NCI-H2171 treated with DMSO at 0.1 percent for 48 hours (cell line): ENCODE measurements at places on chromosomes 3 and 15.

GRCh38 chr3:172021164-172021563 lies 18.2 kb upstream of the FNDC3B start:
- DNase-seq = no peak

- DNase-seq = no peak
Observed at GRCh38 chr15:49693498-49693897, 72.7 kb downstream of the DTWD1 start.

- no peak for DNase-seq
Observed at GRCh38 chr3:190444006-190444405, 5.7 kb downstream of the TMEM207 start.

DNA sequence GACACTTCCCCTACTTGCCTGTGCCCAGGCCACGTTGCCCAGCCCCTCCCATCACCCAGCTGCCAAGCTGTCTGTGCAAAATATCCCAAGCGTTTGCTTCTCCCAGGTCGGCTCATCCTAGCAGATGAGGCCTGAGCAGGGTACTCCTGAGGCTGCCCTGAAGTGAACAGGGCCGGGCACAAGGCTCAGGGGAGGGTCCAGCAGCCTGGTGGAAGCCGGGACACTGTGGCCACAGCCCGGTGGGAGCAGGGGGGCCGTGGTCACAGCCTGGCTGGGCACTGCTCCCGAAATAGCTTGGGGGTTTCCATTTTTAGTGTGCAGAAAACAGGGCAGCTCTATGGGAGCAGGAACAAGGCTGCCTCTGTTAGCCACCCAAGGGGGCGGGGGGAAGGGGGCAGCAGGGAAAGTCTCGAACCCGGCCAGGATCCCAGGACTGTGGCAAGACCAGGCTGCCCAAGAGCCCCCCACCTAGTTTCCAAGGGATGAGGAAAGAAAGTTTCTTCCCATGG lies 3.4 kb downstream of the PLXNB1 start:
- no peak for DNase-seq

DNA sequence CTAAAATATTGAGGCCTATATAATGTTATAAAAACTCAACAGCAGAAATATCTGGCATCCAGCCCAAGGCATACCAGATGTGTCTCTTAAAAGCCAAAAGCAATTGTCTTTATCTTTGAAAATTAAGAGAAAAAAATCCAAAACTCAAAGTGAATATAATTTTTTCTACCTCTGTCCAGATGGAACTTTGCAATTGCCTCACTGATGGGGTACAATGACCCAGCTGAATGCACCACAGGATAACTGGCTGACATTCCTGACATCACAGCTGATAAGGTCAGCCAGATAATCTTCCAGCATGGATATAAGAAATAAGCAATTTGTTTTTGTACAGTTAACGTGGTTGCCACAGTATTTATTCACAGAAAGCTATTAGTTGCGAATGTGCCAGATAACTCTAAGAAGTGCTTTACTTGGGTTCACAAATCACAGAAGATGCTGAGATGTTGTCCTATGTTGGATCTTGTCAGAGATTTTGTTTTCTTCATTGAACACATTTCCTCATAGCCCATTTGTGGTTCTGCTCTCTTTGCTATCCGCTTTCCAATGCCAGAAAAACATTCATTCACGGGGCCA lies 566.9 kb upstream of the CCDC54 start:
- peak; percentile 57 for DNase-seq

DNA sequence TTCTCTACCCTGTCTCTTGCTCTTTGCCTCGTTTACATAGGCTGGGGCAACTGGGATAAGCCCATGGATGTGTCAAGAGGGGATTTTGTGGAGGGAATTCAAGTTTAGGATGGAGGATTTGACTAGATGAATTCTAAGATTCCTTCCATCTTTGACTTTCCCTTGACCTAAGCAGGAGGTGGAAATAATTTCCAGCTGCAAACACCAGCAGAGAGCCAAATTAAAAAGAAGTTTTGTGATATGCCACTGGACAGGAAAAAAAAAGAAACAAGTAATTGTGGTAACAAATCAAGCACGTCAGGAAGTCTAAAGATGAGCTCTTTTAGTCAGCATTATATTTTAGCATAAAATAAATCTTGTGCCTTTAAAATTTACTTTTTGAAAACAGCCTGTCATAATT lies 49.8 kb downstream of the KCNMB2 start:
- no peak for DNase-seq

GRCh38 chr3:59424268-59425010 lies 374.6 kb upstream of the CFAP20DC start:
- DNase-seq = no peak

DNA sequence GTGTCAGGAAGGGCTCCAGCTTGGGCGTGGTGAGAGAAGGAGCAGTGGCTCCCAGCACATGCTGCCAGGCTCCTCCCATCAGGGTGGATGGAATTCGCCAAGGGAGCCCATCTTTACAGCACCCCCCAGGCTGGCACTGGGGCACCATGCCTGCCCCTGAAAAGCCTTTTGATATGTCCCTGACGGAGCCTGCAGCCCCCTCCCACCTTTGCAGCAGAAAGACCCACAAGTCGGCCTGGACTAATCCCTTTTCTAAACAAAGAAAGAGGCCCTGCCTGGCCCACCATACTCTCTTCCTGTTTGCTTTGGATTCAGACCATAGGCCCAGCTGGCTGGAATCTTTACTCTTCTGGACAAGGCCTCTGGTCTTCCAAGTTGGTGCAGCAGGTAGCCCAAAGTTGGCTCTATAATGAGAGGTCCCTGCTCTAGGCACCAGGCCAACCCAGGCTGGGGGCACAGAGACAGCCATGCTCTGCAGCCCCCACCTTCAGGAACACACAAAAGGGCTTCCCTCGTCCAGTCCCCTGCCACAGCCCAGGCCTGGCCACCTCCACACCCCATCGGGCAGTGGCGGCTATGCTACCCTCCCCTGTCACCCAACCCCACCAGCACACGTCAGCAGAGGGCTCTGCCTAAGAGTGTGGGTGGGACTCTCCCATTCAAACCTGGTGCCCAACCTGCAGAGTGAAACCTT lies 5.4 kb downstream of the ANPEP start:
- no peak for DNase-seq

DNA sequence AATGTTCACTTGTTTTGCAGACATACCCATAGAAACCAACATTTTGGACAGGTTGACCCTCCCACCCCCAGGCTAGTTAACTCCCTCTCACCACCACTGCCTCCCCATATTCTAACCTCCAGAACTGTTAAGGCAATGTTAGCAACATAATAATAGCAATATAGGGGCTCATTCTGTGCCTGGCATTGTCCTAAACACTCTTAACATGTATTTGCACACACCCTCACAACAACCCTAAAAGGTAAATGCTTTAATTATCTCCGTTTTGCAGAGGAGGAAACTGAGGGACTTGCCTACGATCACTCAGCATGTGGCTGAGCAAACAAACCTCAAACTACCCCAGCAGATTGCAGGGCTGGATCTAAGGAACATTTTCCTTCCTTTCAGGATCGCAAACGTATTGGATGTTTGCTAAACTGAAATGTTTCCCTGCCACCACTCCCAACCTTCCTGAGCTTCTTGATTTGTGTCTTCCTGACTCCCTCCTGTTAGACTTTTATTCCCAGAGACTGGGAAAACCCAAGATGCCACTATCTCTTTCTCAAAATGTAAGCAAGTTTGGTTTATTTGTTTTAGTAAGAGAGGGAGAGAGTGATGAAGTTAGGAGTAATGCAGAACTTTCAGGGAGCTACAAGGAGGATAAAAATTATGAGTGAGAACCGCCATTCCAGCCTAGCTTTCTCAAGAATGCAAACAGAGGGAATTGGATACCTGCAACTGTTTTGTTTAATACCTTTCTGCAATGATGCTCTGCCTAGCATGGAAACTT lies 1.3 kb downstream of the SCG5 start:
- DNase-seq = peak; percentile 39

- peak; percentile 9 for DNase-seq
Observed at GRCh38 chr15:49521802-49522201, 98.8 kb downstream of the FGF7 start.

- DNase-seq = no peak
Observed at GRCh38 chr15:31169558-31169957, 68.0 kb upstream of the TRPM1 start.
